ENCODE measurements at places on chromosomes 6 and 20. TPM values are rescaled to one million over a fixed set of nuclear protein-coding genes. Genes with fewer than 3 reads are reported as not detected.

The SRPK1 gene
- total RNA-seq, result 84.3 TPM

The OPRM1 gene
- total RNA-seq, result not detected

The DPPA5 gene
- total RNA-seq, result not detected

The EFCAB8 gene
- total RNA-seq, result not detected

The IBTK gene
- 30.6 TPM for total RNA-seq

The SOBP gene
- 31.5 TPM for total RNA-seq

The REM1 gene
- total RNA-seq, result 0.46 TPM

The SCGN gene
- 7.4 TPM for total RNA-seq

The BTNL2 gene
- total RNA-seq, result not detected

The OR2J3 gene
- not detected for total RNA-seq

The HDGFL1 gene
- not detected for total RNA-seq

The MAP7 gene
- 80.5 TPM for total RNA-seq

The ADTRP gene
- total RNA-seq, result 68.5 TPM

The FGD2 gene
- 18.3 TPM for total RNA-seq

The SNPH gene
- total RNA-seq, result 11.7 TPM

The TSBP1 gene
- not detected for total RNA-seq
